ENCODE measurements at places on chromosomes 1 and 21. TPM values are rescaled to one million over a fixed set of nuclear protein-coding genes. Genes with fewer than 3 reads are reported as not detected.

TNFRSF4 gene
- 1.2 TPM for total RNA-seq

CITED4 gene
- 9.2 TPM for total RNA-seq

PPIAL4G gene
- total RNA-seq, result not detected

PSRC1 gene
- total RNA-seq, result 13.5 TPM

KRTAP21-3 gene
- total RNA-seq, result not detected

PADI2 gene
- 0.54 TPM for total RNA-seq

SPATA21 gene
- not detected for total RNA-seq

RUNX3 gene
- total RNA-seq, result 0.62 TPM

RPTN gene
- not detected for total RNA-seq

LORICRIN gene
- not detected for total RNA-seq

LCA5L gene
- total RNA-seq, result 1.1 TPM

CYYR1 gene
- total RNA-seq, result 14.0 TPM

FOXO6 gene
- total RNA-seq, result 1.9 TPM

GUCA2B gene
- total RNA-seq, result not detected

BGLAP gene
- not detected for total RNA-seq

GJA4 gene
- 8.6 TPM for total RNA-seq

GPR137B gene
- total RNA-seq, result 15.3 TPM

MSH4 gene
- not detected for total RNA-seq

GRCh38 chr1:92843429-92844352 lies 11.9 kb downstream of the RPL5 start:
- no peak for ATAC-seq

- ATAC-seq, result no peak
These were observed 40.9 kb downstream of the DUSP10 start for GRCh38 chr1:221700948-221701347.

DNA sequence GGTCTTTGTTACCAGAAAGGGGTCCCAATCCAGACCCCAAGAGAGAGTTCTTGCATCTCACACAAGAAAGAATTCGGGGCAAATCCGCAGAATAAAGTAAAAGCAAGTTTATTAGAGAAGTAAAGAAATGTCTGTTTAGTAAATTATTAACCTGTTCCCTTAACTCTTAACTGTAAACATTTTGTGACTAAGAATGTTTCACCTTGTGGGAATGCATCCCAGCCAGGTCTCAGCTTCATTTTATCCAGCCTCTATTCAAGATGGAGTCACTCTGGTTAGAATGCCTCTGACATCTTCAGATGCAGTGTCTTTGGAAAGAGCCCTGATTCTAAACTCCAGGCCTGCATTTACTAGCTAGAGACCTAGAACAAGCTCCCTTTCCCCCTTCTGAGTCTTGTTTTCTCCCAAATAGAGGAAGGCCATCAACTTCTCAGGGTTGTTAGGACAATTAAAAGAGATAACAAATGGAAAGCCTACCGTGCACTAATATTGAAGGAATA lies 4.5 kb upstream of the FABP3 start:
- no peak for ATAC-seq

DNA sequence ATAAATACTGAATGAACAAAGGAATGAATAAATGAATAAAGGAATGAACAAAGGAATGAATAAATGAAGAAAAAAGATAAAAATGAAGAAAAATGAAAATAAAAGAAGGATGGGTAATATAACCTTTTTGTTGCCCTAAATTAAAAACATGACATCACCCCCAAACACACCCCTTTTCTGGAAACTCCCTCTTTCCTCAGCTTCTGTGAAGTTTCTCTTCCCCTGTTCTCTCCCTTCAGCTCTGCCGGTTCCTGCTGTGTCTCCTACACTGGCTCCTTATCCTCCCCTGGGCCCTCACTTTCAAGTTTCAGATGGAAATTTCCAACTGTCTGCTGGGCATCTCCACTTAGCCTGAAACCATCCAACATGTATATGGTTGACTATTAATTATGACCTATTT lies 37.9 kb downstream of the RAB3B start:
- no peak for ATAC-seq

- ATAC-seq, result no peak
These were observed 28.1 kb downstream of the DAP3 start for GRCh38 chr1:155717041-155717440.

- no peak for ATAC-seq
These were observed 143.7 kb downstream of the PLPP3 start for GRCh38 chr1:56435434-56436262.

- ATAC-seq, result no peak
These were observed 201.5 kb downstream of the PDE4B start for GRCh38 chr1:65994223-65994622.

DNA sequence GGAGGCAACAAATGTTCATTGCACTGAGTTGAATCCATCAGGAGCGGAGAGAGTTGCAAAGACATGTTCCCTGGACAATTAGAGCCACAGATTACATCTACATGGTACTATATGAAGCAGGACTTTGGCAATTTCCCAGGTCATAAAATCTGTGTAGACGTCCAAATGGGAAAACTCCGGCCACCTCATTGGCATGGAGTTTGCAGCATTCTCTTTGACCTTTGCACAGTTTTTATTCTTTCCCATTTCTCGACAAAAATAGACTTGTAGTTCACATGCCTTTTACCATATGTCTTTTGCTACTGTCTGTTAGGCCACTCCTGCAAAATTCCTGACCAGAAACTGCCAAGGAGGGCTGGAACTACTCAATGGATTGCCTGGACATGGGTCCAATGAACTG lies 48.2 kb downstream of the UBE2T start:
- no peak for ATAC-seq

GRCh38 chr1:156549831-156550230 lies 22.5 kb downstream of the IQGAP3 start:
- no peak for ATAC-seq

GRCh38 chr1:221045842-221046831 lies 166.9 kb downstream of the HLX start:
- peak; percentile 43 for ATAC-seq

- ATAC-seq, result no peak
These were observed 102.0 kb upstream of the C8B start for GRCh38 chr1:57067863-57068262.

DNA sequence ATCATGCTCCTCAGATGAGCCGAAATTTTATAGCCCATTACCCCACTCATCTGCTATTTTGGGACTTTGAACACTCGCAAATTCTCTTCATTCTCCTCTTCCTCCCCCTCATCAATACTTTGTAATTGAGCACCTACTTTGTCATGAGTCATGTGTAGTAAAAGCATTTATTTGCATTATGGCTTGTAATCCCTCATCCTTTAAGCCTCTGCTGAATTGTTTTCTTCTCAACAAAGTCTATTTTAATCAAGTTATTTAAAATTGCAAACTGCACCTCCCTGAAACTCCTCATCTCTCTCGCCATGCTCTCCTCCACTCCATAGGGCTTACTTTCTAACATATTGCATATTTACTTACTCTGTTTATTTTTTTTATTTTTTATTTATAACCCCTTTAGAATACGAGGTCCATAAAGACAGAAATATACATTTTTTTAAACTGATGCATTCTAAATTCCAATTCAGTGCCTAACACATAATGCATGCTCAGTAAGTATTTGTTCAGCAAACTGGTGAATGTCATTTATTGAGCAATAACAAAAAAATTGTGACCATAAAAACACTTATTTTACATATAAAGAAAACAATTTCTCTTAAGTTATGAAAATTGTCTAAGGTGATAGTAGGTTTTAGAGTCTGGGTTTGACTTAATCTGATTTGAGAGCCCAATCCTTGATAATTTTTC lies 161.7 kb downstream of the FASLG start:
- no peak for ATAC-seq

GRCh38 chr1:48591181-48591580 lies 119.2 kb upstream of the SPATA6 start:
- ATAC-seq, result no peak

GRCh38 chr1:86812286-86812685 lies 101.6 kb downstream of the SELENOF start:
- ATAC-seq, result no peak

GRCh38 chr1:63326473-63327380 lies 4.4 kb downstream of the FOXD3 start:
- no peak for ATAC-seq

DNA sequence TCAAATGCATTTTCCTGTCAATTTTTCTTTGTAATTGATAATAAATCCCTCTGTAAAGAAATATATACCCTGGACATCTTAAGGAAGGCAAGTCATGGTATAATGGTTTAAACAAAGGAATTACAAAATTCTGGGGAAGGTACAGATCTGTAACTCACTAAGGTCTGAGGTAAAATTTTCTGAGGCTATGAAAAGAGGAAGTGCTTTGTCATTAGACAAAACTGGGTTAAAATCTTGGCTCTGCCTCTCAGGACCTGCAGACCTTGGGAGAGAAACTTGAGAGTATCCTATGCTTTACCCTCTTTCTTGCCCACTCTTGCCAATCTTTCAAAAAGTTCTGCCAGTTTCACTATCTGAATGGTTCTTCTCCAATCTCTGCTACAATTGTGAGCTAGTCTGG lies 26.8 kb upstream of the BEND5 start:
- no peak for ATAC-seq

GRCh38 chr1:114105421-114105979 lies 48.2 kb downstream of the SYT6 start:
- no peak for ATAC-seq

DNA sequence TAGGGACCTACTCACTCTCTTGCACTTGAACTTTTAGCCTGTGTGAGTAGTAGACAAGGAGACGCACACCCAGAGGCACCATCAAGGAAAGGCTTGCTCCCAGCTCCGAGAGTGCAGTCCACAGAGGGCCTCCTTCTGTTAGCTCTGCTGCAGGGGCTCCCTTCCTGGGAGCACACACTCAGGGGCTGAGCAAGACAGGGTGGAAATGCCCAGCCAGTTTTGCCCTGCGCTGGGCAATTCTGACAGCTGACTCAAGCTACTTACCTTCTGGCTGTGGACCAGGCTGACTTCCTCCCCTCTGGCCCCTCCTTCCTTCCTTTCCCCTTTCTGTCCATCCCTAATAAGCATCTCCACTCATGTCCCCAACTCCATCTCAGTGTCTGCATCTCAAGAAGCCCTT lies 449.1 kb downstream of the PTPRU start:
- no peak for ATAC-seq

GRCh38 chr1:208108213-208108608 lies 136.0 kb downstream of the PLXNA2 start:
- ATAC-seq, result peak; percentile 47

GRCh38 chr1:46128344-46128743 lies 4.1 kb downstream of the PIK3R3 start:
- no peak for ATAC-seq

DNA sequence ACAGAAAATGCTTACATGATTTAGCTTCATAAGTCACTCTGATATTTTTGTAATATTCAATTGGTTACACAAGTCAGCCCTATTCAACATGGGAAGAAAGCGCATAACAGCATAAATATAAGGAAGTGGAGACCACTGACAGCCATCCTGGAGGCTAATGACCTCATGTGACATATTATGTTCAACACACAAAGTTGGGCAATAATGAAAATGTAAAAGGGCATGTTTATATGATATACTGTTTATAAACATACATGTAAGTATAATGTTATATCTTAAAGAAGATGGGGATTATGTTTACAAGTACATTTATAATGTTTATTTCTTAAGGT lies 30.2 kb downstream of the EVI5 start:
- no peak for ATAC-seq

DNA sequence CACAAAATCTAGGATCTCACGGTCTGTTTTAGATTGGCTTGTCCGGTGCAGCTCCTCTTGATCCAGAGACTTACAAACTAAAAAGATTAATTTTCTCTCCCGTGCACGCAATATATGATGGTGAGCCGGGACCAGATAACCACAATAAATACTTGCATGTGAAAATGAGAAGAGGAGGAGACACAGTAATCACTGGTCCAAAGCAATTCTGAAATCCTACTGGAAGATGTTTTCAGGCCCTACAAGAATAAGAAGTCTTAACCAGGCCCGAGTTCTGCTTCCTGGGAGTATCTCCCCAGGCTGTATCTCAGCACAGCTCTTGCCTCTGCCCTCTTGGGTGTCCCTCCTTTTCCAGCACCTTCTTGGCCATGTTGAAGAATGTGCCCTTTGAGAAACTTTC lies 1.0 kb upstream of the WDR4 start:
- ATAC-seq, result no peak

DNA sequence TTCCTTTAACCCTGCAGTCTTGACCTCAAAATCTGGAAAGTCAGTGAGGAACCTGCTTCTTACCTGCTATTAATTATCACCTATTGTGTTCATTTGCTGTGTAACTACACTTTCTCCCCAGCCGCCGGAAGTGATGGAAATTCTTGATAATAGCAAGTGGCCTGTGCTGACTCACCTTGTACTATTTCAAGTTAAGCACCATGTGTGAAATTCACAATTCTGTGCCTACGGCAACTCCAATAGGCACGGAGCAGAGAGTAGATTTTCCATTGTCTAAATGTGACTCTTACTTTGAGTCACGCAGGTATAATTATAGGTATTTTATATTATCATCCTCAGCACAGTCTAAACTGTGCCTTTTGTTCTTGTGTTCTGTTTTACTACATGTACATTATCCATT lies 466.8 kb downstream of the KIF26B start:
- no peak for ATAC-seq

- ATAC-seq, result peak; percentile 63
These were observed 11.9 kb downstream of the STX6 start for GRCh38 chr1:181010789-181011188.

GRCh38 chr1:153506386-153506785 lies 29.4 kb downstream of the S100A6 start:
- ATAC-seq, result no peak

GRCh38 chr21:27475363-27475955 lies 508.6 kb upstream of the ADAMTS5 start:
- peak; percentile 10 for ATAC-seq

DNA sequence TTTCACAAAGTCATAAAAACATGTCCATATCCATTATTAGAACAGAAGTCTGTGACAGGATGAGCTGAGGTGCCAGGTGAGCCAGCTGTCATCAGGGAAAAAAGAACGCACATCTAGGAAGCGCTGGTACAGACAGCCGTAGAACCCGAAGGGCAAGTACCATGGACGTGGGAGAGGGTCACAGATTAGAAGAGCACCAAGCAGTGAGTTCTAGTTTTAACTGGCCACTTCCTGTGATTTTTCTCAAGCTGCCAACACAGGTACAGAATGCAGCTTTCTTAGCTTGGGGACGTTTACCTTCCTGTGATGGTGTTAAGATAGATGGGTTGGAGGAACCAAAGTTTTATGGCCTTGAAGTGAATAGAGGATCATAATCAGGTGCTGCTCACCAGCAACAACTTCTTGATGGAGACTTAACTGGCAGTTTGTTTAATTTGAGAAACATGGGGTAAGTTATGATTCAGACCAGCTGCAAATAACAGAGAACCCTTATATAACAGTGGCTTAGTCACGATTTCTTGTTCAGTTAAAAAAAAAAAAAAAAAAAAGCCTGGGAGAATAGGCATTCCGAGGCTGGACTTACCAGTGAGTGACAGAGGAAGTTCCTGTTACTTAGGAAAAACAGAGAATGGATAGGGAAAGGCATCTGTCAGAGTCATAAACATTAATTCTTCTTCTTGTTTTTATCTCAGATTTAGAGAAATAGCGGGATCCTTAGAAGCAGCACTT lies 30.9 kb downstream of the AGT start:
- ATAC-seq, result no peak
